ENCODE measurements at places on chromosomes 2 and 18.

DNA sequence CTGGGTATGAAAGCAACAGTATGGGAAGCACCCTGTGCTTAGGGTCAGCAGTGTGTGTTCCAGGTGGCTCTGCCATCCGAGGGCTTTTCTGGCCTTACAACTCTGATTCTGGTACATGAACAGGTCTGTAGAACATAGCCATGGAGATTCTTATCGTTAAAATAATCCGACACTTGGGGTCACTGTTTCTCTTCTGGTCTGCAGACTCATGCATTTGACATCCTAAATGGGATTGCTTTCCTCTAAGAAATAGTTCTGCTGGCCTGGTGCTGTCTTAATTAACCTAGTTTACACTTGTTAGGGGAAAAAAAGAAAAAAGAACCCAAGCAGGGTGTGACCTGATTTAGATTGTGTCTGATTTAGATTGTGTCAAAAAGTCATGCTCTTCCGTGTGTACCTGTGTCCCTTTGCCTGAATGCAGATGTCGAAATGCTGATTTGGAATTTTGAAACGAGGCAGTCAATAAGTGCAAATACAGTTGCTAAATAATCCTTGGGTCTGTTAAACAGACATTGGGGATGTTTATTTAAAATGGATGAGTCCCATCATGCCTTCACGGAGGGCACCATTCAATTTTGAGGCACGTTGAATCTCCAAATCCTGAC, 59.6 kb downstream of the TRPM8 start:
- ATAC-seq = no peak

DNA sequence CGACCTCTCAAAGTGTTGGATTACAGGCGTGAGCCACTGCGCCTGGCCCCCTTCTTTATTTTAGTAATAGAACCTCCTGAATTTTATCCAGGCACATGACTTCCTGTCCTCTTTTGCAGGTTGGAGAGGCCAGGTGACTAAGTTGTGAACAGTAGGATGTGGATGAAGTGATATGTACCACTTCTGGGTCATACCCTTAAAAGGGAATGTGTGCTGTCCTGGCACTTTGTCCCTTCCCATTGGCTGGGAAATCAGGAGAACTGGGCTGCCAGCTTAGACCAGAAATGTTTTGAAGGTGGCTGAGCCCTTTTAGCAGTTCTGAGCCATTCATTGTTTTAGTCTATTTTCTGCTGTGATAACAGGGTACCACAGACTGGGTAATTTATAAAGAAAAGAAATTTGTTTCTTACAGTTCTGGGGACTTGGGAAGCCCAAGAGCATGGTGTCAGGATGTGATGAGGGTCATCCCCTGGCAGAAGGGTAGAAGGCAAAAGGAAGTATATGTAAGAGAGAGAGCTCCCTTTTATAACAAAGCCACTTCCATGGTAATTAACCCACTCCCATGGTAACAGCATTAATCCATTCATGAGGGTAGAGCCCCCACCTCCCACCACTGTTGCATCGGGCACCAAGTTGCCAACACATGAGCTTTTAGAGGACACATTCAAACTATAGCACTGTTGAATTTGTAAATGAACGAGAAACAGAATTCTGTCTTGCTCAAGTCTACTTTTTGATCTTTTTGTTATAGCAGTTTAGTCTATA, 79.1 kb downstream of the TTC27 start:
- ATAC-seq = no peak

DNA sequence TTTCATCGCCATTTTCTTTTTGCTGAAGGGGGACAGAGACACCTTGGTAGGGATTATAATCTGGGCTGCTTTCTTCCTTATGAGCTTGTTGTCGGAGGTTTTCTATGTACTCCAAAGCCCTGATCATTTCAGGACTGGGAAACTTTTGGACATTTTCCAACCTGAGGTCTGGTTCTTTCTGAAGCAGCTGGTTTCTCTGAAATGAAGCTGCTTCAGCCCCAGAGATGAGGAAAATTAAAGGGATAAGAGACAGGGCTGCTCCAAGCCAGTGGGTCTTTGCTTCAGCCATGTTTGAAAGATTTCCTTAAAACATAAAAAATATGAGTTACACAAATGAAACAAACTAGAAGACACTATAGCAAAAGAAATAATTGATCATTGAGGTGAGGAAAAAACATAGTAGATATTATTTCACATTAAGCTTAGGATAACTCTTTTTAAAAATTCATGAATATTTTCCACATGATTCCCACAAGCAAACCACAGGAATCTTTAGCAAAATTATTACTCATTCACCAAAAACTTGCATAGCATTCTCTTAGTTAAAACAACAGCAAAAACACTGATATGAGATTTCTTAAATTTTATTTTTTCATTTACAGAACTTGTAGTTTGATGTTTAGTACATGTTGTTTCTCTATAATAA, 3.0 kb downstream of the SCG2 start:
- ATAC-seq = no peak

GRCh38 chr2:160142472-160142871, 57.6 kb downstream of the ITGB6 start:
- no peak for ATAC-seq

DNA sequence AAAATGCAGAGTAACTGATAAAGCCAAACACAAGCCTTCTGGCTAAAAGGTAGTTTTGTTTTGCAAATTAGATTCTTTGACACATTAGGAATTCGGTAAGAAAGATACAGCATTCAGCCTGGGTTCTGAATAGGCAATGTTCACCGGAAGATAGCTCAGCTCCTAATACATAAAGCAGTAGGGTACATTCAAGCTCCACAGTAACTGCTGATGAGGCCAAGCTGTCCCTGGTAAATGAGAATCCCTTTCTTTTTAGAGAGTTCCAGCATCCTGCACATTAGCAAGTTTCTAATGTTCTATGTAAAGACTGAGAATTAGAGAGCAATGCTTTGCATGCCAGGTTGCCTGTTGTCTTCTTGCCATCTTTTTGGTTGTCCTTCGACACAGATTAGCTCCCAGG, 316.3 kb upstream of the SLC14A2 start:
- no peak for ATAC-seq

GRCh38 chr18:50729986-50730385, 89.8 kb downstream of the MRO start:
- no peak for ATAC-seq

DNA sequence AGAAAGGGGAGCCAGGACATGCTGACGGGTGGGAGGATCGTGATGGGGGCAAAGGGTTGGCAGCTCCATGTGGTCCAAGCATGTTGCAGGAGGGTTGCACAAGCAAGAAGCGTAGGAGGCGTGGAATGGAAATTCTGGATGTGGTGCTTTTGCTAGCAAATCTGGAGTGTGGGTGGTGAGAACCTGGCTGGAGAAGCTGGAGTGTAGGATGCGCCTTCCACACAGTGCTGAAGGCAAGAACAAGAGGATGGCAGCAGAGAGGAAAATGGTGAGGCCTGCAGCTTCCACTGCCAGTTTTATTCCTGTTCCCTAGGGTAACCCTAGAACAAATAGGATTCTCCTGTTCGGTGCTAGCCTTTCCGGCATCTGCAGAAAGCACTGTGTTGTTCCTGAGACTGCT, 22.4 kb downstream of the CREG2 start:
- ATAC-seq = no peak

- ATAC-seq = no peak
Measured at GRCh38 chr2:176466918-176467452, 197.7 kb downstream of the MTX2 start.

DNA sequence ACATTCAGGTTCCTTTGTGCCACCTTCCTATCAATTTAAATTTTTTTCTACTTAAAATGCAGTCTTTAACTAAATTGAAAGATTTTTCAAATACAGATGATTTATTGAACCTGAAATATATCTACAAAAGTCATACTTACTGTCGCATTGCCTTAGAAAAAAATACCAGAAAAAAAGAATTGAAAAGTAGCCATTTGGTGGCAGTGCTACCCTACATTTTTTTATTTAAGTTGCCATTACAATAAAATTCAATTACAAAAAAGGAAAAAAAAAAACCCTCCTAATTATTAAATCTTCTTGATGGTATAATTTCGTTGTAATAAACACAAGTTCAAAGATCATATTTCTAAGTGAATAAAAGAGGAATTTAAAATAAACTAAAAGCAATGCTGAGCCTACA, 43.4 kb downstream of the DSC3 start:
- no peak for ATAC-seq

GRCh38 chr2:201580486-201580885, 62.8 kb downstream of the TMEM237 start:
- no peak for ATAC-seq

DNA sequence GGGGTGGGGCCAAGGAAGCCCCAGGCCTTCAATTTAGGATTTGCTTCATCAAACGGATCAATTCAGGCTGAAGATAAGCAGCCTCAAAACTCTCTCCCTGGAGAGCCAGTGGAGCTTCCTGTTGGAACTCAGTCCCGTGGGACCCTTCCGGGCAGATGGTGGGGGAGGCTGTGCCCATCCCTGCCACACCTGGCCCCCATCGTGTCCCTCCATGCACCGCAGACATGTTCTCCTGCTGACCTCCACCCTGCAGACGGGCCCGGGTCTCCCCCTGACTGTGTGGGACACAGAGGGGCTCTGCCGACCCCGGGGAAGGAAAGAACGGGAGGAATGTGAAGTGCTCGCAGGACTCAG, 144.2 kb downstream of the TPO start:
- ATAC-seq = peak; percentile 23

DNA sequence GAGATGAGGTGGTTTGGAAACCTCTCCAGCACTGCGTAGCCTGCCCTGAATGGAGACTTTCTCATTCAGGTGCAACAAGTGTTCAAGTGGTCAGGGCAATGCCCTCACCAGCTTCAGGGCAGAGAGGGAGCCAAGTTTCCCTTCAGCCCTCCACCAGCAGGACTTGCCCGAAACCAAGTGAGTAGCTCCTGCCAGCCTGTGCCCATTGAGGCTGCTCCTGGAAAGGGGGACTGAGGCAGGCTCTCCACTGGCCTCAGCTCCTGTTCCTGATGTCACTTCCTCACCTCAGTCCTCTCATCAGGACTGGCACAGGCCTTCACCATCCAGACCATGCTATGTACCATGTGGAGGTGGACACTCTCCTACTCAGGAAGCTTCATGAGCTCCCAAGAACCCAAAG, 94.6 kb downstream of the CELF4 start:
- ATAC-seq = no peak

- ATAC-seq = no peak
Measured at GRCh38 chr18:77203071-77203470, 46.6 kb upstream of the GALR1 start.

DNA sequence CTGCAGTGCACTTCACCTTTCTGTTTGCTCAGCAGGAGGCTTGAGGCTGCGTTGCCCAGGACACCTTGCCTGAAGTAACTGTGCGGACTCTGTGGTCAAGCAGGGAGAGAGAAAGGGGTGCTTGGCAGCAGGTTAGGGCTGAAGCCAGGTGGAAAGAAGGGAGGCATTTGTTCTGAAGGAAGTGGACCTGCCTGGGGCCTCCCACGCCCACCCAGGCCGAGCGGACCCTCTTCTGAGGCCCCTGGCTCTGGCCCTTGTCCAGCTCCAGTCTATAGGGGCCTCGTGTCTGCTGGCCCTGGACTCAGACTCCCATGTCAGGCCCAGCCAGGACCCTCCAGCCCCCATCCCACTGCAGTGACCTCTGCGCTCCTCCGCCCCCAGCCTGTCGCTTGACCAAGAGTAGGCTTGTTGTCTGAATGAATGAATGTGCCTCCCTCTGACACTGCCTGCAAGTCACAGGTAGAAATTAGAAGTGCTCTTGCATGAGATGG, 2.5 kb downstream of the SNED1 start:
- no peak for ATAC-seq

DNA sequence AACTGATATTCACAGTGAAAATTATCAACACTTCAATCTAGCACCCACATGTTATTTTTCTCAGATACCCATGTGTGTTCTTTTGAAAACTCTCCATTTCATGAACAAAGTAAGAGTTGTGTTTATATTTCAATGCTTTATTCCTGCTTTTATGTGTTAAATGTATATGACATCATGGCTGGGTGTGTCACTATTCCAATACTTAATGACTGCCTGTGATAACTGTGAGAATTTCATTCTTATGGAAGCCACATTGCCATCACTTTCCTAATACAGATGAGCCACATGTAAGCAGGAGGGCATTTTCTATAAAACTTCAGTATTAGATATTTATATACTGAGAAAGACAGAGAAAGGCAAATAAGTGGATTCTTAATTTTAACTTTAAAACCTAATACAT, 100.4 kb upstream of the FIGN start:
- ATAC-seq = no peak

DNA sequence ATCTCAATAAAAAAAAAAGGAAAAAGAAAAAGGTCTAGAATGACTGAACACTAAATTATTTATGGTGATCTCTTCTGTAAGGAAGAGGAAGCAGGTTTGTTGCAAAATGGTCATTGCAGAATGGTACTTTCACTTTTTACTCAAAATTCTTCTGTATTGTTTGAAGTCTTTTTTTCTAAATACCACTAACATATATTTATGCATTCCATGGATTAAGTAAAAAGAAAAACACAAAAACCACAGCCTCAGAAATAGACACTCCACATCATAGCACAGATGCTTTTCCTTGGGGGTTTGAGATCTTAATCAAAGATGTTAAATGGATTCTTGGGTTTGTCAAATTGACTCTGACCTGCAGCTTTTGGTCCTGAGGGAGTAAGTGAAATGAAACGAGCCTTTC, 47.4 kb downstream of the RHOB start:
- no peak for ATAC-seq

DNA sequence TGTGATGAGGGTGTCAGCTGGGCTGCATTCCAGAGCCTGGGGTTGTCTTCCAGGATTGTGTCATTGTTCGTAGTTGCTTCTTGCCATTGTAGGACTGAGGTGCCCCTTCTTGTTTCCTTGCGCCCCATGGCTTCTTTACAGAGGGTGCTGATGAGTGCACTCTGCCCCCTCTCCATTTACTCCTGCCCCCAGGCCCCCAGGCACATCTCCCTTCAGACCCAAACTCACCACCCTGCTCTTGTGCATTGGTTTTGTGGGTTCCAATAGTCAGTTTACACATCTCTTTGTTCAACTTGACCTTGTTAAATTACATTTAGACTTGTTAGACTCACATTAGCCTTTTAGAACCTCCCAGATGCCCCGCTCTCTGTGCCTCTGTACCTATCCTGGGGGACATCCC, 33.1 kb downstream of the HJURP start:
- ATAC-seq = no peak

- ATAC-seq = no peak
Measured at GRCh38 chr18:22191923-22192322, 22.5 kb downstream of the GATA6 start.

- no peak for ATAC-seq
Measured at GRCh38 chr18:43129946-43130524, 14.6 kb upstream of the RIT2 start.

DNA sequence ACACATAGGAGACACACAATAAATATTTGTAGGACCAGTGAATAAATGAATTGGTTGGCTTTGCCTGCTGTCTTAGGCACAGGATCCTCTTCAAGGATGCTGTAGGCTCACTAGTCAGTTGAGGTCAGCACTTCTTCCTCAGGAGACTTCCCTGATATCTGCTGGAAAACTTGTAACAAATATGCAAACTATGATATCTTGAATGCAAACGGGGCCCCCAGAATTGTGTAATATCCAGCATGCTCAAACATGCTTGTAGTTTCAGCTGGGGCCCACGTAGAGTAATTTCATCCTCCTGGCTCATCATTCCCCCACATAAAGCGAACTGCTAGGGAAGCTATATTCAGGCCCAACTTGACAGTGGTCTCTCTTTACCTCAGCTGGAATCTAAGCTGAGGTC, 43.6 kb downstream of the POLE4 start:
- ATAC-seq = no peak

Data from esophagus mucosa (tissue), 1 donor.